Neuronal stem cell (in vitro differentiated cells): ENCODE measurements at places on chromosomes 7 and 10.

- no peak for DNase-seq
Measured at GRCh38 chr10:96056787-96057186, 13.4 kb downstream of the CCNJ start.

DNA sequence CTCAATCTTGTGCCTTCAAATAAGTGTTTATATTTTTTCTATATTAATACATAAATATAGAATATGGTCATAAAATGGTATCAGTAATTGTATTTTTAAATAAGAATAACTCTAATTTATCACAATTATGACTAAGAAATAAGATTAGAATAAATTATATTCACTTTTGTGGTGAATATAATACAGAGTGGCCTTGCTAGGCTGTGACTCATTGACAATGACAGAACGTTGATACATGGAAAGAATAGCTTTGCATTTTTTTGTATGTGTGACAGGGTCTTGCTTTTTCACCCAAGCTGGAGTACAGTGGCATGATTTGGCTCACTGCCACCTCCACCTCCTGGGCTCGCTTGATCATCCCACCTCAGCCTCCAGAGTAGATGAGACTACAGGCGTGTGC, 47.8 kb upstream of the PCLO start:
- DNase-seq, result no peak

DNA sequence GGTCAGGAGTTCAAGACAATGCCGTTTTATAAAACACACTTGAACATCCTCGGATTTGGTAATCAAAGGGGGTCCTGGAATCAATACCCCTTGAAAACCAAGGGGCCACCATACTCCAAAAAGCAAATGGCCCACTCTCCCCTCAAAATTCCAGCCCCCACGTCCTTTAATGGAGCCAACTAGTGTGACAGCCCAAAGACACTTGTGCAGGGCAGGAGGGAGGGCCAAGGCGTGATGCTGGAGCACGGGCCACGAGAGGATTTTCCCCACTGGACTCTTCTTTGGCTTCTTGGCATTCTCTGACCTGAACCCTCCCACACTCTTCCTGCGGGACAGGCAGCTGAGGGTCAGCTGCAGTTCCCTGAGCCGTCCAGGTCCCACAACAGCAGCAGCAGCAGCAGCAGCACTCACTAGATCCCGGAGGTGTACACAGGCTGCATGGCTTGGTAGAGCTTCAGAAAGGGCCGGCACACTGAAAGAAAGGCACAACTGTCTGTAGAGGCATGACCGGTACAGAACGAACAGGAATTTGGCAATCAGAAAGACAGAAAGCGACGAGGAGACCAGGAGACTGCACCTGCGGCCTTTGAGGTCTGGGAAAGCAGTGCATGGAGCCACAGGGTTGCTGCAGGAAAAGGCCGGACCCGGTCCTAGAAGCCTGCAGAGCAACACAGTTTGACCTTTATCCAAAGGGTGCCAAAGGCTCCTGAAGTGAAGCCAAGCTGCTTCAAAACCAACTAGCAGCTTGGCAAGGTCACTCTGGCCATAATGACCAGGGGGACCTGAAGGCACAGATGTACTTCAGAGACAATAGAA, 168.2 kb downstream of the TNS3 start:
- no peak for DNase-seq

- DNase-seq, result no peak
Measured at GRCh38 chr10:122590153-122590552, 29.6 kb downstream of the DMBT1 start.

- no peak for DNase-seq
Measured at GRCh38 chr10:51137756-51138529, 63.7 kb downstream of the PRKG1 start.

DNA sequence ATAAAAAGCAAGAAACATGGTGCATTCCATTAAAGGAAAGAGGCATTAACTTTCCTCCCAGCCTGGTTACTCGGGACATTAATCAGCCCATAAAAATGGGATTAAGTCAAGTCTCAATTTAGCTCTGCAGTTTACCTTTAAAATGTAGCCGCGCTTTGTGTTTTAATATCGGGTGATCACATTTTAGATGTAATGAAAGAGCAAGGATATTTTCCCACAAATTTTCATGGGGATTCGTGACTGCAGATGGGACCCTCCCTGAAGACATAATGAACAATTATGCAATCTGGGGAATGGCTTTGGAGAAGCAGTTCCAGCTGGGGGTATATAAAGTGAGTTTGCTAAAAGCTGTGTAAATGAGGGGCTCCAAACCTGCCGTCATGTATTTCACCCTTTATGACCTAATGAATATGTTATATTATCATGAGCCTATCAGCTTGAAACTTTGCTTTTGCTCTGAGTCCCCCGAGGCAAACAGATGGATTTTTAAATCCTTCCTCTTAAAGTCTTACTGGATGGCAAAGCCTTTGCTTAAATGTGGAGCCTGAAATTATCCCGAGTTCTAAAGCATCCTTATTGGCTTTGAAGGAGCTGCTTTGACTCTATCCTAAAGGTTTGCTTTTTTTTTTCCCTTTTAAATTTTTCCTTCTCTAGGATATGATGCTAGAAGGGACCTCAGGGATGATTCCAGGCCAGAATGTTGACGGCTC, 31.8 kb downstream of the BAMBI start:
- DNase-seq, result no peak

DNA sequence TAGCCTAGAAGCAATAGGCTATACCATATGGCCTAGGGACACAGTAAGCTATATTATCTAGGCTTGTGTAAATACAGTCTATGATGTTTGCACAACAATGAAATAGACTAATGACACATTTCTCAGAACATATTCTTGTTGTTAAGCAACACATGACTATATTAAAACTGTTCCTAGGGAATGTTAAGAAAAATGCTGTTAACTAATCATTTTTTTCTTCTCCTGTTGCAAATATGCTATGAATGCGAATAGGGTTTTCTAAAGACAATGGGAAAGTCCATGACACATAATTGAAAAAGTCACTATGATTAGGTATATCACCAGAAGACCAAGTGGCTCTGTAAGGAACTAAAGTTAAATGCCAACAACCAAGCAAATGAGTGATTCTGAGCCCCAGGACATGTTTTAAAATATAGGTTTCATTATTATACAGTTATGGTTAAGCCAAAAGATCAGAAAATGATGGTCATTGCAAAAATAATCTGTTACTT, 454.0 kb upstream of the SORCS1 start:
- no peak for DNase-seq

DNA sequence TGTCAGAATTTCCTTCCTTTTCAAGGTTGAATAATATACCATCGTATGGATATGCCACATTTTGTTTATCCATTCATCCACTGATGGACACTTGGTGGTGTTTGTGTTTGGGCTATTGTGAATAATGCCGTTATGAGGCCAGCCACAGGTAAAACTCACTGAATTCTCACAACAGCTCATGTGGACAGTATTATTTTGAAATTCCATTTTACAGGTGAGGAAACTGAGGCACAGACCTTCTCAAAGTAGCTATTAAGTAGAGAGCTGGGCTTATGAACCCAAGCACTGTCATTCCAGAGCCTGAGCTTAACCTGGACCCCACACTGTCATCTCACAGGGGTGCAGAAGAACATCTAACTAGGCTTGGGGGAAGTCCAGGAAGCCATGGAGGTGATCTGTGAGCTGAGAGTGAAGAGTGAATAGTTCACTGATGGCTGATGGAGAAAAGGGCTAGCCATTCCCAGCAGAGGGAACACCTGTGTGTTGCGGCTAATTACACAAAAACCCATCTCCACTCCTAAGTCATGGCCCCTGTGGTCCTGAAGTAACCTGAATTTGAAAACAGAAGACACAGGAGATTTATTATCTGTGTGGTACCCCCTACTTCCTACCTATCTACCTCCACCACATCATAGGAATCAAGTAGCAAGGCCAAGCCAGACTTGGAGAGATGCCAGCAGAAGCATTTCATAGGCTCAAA, 8.7 kb downstream of the INMT start:
- no peak for DNase-seq

DNA sequence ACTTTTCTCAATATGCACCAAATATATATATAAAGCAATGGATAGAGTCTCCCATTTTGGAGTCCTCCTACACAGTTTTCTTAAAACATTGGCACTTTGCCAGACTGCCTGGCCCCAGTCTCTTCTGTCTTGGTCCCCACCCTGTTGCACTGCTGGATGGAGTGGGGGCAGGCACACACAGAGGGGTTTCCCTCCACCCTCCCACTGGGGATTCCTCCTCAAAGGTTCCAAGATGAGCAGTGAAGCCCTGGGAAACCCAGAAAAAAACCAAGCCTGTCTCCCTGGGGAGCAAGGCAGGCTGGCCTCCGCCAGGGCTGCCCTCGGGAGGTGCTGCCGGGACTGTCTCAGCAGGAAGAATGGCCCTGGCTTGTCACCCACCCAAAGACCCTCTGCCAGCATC, 68.0 kb downstream of the SH3PXD2A start:
- no peak for DNase-seq

GRCh38 chr10:67852761-67853160, 14.8 kb upstream of the DNAJC12 start:
- DNase-seq, result no peak

DNA sequence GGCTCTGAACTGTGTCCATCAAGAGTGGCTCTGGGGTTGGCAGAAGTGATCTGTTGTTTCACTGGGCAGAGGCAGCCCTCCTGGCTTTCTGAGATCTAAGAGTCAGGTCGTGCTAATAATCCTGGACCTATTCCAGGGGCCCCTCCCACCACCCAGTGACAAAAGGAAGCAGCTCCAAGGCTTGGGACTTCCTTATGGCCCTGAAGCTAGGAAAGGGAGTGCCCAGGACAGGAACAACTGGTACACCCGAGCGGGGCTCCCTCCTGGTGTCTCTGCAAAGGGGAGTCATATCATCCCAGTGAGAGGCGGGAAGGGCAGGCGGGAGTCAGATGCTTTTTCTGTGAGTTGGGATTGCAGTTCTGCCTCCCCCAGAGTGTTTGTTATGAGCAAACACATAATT, 32.3 kb downstream of the RPS24 start:
- no peak for DNase-seq

DNA sequence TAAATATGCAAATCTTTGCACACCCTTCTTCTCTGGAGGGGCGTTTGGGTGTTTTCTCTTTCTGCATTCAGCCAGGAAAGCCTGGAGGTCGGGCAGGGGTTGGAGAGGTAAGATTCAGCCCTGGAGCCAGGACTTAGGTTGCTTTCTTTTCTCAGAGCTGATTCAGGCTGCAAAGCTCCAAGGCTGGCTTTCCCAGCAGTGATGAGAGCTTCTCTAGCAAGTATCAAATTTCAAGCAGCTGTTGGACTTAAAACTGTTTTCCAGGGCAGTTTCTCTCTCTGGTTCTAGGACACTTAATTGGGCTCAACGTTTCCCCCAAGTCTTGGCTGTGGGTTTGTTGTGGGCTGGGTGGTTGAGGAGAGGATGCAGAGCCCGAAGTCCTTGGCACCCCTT, 608 bp downstream of the AKR1B10 start:
- no peak for DNase-seq

DNA sequence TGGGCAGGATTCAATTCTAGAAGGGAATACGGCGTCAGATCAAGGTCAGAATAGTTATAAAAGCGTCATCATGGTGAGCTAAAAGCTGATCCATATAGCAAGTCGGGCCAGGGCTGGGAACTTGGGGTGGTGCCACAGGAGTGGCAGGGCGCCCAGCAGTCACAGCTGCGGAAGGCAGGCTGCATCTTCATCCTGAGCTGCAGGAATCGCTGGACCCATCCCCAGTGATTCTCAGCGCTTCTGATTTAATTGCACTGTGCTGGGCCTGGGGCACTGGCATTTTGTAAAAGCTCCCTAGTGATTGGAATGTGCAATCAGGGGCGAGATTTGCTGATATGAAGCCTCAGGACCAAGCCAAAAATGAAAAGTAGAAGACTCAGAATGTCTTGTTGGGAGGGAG, 135.3 kb downstream of the CTTNBP2 start:
- no peak for DNase-seq

- no peak for DNase-seq
Measured at GRCh38 chr10:24310104-24310503, 101.2 kb downstream of the KIAA1217 start.

GRCh38 chr7:23220690-23221305, 25.8 kb upstream of the GPNMB start:
- no peak for DNase-seq

DNA sequence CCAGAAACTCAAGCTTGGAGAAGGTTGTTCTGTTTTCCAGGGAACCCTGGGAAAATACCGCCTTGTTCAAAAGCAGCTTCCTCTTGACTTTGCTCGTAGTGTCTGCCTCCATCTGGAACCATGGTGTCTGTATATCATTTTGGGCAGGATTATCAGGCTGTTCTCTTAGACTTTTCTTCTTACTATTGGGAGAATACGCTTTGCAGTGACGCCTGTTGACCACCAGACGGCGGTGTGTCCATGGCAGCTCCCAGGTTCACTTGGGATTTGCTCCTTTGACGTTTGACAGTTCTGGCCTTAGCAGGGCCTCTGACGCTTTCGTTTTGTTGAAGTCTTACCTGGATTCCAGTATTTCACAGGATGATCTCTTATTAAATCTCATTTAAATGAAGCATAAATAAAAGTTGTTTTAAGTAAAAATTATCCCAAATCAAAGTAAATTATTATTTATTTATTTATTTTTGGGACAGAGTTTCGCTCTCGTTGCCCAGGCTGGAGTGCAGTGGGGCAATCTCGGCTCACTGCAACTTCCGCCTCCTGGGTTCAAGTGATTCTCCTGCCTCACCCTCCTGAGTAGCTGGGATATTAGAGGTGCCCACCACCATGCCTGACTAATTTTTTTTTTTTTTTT, 41.8 kb upstream of the GJD4 start:
- peak; percentile 64 for DNase-seq

DNA sequence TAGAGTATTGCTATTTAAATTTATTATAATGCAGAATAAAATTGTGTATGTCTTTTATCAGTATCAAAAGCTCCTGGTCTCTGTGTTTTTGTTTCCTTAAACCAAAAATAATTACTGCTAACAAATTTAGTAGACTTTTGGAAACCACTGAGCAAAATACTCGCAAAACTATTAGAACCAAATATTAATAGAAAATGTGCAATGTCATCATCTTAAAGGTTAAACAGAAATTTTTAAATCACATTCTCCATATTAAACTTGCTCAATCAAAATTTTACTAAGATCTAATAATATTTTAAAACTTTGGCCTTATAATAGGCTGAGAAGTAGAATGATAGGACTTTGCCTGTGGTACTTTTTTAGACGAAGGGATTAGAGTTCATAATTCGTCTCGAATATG, 48.4 kb downstream of the AASS start:
- DNase-seq, result no peak

- DNase-seq, result no peak
Measured at GRCh38 chr10:80133206-80133605, 676 bp downstream of the PLAC9 start.

DNA sequence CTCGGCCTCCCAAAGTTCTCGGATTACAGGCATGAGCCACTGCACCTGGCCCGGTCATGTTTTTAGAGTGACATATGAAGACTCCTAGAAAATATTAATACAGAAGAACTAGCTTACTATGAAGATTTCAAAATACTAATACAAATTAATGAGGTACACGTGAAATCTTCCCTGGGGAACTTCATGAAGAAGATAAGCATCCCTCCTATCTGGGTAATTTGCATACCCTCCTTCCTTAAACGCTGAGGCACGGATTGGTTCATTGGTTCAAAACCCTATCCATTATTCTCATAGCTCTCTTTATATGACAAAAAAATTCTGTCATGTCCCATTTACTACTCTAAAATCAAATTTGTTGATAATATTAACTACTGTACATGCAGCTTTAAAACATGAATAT, 224.8 kb upstream of the KLF14 start:
- DNase-seq, result no peak
